NCI-H2227 treated with DMSO at 0.1 percent for 48 hours (cell line): ENCODE measurements at places on chromosomes 4 and X.

GRCh38 chrX:1502241-1502640 lies 34.7 kb downstream of the P2RY8 start:
- DNase-seq, result no peak

GRCh38 chr4:144288011-144288903 lies 147.7 kb upstream of the GYPA start:
- DNase-seq, result no peak

- no peak for DNase-seq
Measured at GRCh38 chrX:67408423-67409079, 135.3 kb upstream of the AR start.

- no peak for DNase-seq
Measured at GRCh38 chr4:99754756-99755155, 61.9 kb upstream of the DAPP1 start.

GRCh38 chrX:6885909-6886308 lies 261.6 kb upstream of the STS start:
- no peak for DNase-seq

DNA sequence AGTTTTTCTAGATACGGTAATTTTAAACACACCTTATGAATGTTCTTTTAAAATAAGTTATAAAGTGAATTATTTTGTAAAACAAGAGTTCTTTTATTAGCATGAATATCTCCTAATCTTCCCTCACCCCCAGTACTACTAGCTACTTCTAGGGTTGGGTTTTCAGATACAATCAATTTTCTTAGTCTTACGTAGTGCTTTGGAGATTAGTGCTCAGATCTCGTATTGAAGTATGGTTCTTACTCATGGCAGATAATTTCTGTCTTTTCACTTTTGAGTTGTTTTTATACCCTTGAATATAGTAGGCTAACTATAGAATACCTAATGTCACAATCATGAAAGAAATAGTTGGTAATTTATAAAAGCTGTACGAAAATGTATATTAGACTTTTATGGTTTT lies 43.2 kb downstream of the CDKL5 start:
- no peak for DNase-seq

- DNase-seq, result no peak
Measured at GRCh38 chrX:7689791-7690412, 153.1 kb upstream of the VCX start.

DNA sequence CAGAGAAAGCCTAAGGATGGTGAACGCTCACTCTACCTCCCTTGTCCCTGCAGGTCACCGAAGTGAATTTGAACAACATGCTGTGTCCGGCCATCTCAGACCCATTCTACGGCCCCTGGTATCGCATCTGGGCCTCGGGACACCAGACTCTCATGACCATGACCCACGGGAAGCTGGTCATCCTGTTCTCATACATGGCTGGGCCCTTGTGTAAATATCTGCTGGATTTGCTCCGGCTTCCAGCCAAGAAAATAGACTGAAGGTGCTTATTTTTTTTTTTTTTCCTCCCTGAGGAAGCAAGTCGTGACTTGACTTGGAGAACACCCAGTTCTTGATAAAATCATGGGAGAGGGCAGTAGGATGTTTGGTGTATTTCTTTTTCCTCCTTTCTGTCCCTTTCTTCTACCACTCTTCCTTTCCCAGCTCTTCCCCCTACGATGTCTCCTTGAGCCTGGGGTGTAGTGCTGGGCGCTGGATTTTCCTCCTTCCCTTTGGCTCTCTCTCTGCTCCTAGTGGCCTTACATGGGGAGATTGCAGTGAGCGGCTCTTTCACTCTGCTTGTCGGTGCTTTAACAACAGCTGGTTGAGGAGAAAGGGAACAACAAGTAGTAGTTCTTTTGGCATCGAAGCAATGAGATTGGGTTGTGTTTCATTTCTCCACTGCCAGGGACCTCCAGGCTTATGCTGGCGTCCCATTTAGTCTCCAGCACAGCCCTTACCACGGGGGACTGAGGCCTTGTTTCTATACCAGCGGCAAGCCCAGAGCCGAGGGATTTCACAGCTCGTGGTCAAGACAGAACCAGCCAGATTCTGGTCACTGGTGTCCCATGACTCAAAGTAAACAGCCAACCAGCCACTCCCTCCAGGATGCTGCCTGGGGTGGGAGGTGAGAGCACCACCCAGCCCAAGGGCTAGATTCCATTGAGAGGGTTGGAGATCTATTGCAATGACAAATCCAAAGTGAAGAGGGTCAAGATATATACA lies 144.4 kb downstream of the AMMECR1 start:
- no peak for DNase-seq

- no peak for DNase-seq
Measured at GRCh38 chr4:181301735-181302710, 941.2 kb upstream of the TENM3 start.

DNA sequence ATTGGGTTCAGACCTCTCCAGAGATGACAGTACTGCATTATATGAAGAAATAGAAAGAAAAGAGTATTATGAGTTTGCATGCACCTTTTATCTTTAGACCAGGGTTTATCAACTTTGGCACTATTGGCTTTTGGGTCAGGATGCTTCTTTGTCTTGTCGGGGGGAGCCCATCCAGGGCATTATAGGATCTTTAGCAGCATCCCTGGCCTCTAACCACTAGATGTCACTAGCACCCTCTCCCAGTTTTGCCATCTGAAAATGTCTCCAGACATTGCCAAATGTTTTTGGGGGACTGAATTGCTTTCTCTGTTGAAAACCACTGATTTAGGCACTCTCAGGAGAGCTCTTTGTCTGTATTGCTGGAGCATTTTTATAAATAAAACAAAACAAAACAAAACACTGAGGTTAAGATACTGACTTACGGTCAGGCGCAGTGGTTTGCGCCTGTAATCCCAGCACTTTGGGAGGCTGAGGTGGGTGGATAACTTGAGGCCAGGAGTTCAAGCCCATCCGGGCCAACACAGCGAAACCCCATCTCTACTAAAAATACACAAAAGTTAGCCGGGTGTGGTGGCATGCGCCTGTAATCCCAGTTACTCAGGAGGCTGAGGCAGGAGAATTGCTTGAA lies 23.6 kb downstream of the CA5B start:
- DNase-seq, result peak; percentile 27

GRCh38 chr4:103928370-103928769 lies 208.6 kb upstream of the TACR3 start:
- DNase-seq, result no peak

DNA sequence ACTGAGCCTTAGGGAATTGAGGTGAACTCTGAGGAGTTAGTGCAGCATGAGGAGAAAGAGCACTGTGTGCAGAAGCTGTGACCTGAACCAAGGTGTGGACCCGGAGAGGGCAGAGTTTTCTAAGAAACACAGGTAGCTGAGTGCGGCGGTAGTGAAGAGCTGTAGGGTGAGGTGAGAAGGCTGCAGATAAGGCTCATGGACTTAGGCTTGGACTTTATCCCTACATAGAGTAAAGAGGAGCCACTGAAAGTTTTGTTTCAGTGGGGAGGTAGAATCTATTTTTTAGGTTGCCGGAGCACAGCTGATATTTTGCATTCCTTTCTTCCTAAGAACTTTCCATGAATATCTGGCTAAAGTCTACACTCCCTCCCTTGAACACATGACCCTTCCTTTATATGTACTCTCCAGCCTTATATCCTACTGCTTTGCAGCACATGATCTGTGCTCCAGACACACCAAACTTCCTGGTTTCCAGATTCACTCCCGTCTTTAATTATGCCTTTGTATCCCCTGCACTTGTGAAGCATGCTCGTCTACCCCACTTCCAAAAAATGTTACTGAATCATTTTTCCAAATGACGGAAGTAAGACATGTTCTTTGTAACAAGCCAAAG lies 10.6 kb upstream of the PGRMC2 start:
- no peak for DNase-seq

GRCh38 chrX:149762696-149763614 lies 10.9 kb upstream of the HSFX1 start:
- no peak for DNase-seq

GRCh38 chrX:68897118-68897945 lies 68.5 kb downstream of the EFNB1 start:
- DNase-seq, result no peak

GRCh38 chr4:93199492-93199891 lies 629.1 kb upstream of the ATOH1 start:
- peak; percentile 62 for DNase-seq

- DNase-seq, result no peak
Measured at GRCh38 chrX:130173190-130173895, 1.6 kb downstream of the RAB33A start.

- no peak for DNase-seq
Measured at GRCh38 chr4:188408244-188409030, 269.2 kb downstream of the TRIML1 start.

DNA sequence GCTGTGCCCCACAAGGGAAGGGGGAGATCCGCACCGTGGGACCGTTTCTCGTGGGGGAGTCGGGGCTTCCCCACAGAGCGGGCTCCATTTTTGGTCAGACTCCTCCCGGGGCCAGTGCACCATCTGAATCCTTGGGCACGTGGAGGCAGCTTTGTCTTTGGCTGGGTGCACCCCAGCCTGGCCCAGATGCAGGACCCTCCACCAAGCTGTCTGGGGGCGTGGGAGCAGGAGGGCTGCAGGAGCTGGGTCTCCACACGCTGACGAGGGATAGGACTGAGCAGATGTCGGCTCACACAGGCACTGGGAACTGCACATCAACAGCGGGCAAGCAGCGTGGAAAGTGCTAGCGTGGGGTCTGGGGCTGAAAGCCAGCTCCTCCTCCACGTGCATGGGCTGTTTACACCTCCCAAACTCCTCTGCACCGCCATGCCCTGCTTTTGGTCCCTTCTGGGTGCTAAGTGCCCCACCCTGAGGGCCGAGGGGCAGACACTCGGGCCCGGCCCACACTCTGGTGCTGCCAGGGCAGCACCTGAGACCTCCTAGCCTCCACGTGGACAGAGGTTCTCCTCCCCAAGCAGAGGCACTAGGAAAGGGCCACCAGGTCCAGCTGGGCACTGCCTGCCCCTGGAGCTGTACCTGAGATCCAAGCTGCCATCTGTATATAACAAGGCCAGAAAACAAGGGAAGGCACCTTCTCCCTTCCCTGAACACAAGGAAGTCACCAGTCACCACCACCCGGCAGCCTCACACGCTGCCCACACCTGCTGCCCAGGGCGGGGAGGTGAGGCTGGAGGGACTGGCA lies 13.8 kb downstream of the DGKQ start:
- DNase-seq, result no peak

GRCh38 chrX:107713203-107713542 lies 62.4 kb downstream of the TSC22D3 start:
- DNase-seq, result no peak

GRCh38 chr4:107818301-107818910 lies 6.3 kb upstream of the SGMS2 start:
- no peak for DNase-seq

DNA sequence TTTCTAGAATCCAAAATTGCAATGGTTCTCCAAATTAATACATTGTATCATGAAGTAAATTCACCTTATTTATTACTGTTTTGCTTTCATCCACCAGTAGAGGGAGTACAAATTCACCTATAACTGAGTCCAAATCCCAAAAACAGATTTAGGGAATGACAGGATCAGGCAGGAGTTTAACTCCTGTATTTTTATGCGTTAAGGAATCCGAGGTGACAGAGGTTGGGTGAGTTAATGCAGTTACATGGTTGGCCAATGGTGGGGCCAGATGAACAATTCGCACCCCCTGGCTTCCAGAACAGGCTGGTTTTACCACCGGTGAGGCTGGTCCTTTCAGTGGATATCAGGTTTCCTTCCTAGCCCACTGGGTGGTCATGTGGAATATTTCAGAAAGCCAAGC lies 82.4 kb downstream of the MTNR1A start:
- no peak for DNase-seq

DNA sequence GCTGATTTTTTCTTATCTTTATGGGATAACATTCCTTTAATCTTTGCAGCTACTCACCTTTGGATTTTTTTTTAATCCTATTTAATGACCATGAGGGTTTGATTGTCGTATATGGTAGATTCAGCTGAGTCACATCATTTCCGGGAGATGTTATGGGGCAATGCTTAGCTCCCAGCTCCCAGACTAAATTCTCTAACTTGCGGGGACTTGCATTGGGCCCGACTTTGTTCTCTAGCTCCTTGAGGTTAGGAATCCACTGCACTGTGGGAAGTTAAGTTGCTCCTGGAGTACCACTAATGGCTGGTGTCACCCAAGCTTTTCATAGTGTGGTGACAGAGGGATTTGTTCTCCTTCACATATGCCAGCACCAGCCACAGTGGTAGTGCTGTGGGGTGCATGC lies 287.4 kb downstream of the TECRL start:
- DNase-seq, result no peak

DNA sequence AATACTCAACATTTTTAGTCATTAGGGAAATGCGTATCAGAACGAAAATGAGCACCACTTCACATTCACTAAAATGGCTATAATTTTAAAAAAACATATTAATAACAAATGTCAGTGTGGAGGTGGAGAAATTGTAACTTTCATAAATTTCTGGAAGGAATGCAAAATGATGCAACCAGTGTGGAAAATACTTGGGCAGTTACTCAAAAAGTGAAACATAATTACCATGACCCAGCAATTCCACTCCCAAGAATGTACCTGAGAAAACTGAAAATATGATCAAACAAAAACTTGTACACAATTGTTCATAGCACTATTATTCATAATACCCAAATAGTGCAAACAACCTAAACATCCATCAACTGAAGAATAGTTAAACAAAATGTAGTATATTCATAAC lies 76.1 kb upstream of the FAM241A start:
- no peak for DNase-seq

GRCh38 chrX:135112096-135112729 lies 8.1 kb downstream of the ETDB start:
- DNase-seq, result no peak

GRCh38 chrX:149903889-149904748 lies 23.1 kb downstream of the MAGEA8 start:
- DNase-seq, result no peak

GRCh38 chrX:55488006-55488592 lies 1.5 kb downstream of the USP51 start:
- no peak for DNase-seq

GRCh38 chr4:52638717-52639116 lies 20.4 kb downstream of the USP46 start:
- no peak for DNase-seq

DNA sequence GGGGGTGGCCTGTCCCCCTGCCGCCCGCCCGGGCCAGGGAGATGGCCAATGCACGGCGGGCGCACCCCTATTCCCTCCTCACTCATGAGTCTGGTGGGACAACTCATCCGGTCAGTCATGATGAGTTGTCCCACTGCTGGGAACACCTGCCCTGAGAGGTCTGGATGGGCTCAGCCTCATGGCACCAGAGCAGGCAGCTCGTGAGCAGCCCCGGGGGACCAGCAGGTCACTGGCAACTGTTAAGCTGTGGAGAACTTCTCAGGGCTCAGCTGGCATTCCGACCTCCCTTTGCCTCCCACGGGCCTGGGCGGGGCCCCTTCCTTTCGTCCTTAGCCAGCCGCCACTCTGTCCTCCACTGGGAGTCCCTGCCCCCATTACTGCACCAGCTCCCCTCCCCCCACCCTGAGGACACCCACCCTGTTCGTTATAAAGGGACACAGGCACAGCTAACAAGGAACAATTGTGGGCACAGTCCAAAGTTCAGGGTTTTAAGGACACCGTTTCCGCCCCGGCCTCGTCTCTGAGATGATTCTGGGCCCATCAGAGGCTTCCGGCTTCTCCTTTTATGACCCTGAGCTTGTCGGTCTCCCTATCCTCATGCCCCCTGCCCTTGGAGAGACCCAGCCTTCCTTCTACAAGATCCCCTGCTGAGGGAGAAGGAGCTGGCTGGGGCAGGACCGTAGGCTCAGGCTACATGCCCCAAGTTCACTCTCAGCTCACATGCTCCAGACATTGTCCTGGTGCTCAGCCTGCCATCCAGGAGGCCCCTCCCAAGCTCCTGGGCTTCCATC lies 14.6 kb upstream of the KIAA0232 start:
- DNase-seq, result no peak
